Left ventricle myocardium inferior (tissue), 1 donor: ENCODE measurements at places on chromosomes 16 and 17.

GRCh38 chr17:1573932-1574696 lies 11.5 kb upstream of the PITPNA start:
- peak; percentile 87 for DNase-seq

- no peak for DNase-seq
Observed at GRCh38 chr17:13917634-13918033, 151.7 kb upstream of the COX10 start.

GRCh38 chr17:71164561-71164960 lies 956.3 kb upstream of the SOX9 start:
- DNase-seq = no peak

DNA sequence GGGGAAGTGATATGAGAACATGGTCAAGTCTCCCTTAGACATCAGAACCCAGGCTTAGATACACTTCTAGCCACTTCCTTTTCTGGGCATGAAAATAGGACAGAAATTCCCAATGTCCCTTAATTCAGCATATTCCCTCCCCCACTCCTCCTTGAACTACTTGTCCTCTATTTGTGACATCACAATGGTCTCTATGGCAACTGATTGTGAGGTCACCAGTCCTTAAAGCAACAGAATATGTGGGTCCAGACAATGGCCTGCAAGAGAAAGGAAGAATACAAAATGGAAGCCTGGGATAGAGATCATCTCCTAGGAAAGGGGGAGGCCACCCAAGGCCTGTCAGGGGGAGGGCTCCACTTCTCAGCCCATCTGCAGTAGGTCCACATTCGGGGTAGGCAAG lies 6.7 kb upstream of the SEZ6 start:
- DNase-seq = no peak

DNA sequence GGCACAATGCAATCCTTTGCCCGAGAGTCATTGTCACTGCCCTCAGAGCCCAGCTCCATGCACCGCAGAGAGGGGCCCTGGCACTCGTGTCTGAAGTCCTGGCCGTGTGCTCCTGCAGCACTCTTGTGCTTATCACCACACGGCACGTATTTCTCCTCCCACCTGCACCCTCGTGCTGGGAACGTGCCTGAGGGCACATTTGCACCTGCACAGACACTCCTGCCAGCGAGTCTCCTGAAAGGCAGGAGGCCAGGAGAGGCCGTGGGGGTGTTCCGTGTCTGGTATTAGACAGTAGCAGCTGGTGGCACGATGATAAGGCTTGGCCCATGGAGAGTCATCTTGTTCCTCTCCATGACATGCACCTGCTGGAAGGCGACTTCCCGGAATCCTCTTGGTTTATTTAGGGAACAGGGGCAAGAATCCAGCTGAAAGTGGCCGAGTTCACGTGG lies 3.4 kb upstream of the ACSF3 start:
- no peak for DNase-seq

GRCh38 chr16:11396241-11397048 lies 51.2 kb downstream of the RMI2 start:
- DNase-seq = peak; percentile 67
